ENCODE measurements at places on chromosomes 1 and 21.

DNA sequence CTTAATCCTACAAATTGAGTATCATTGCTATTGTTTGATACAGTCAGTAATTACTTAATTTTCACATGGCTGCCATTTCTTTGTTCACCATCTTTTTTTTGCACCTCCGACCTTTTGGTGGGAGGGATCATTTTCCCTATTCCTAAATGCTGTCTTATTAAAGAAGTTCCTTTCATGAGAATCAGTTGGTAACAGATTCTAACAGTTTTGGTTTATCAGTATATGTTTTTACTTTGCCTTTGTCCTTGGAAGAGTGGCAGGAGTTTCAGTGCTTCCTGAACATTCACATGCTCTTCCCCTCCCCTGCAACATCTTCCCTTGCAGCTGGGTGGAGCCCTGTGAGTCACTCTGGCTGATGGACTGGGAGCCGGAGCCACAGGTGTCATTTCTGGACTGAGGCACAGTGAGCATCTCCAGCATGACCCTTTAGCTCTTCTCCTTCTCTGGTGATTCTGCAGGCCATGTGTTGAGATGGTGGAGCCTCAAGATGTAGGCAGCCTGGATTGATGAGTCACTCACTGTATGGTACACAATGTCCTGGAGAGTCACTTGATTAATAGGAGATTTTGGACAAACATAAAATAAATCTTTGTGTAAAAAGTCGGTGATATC, 217.7 kb downstream of the URB2 start:
- no peak for DNase-seq

DNA sequence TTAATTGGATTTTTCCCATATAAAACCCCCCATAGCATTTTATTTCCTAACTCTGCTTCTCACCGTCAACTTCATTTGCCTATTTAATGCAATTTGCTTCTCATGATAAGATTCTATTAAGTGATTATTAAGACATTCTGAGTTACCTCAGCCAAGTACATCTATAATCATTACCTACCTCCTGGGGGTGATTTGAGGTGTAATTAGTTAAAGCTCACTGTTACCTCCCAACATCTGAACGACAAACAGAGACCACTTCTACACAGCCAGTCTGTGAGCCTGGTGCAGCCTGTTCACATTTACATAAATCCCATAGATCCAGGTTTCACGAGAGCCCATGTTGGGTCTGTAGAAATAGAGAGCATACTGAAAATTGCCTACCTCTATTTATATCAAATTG, 65.7 kb upstream of the SSX2IP start:
- DNase-seq: no peak

- DNase-seq: no peak
Measured at GRCh38 chr1:244730934-244731434, 78.1 kb downstream of the DESI2 start.

DNA sequence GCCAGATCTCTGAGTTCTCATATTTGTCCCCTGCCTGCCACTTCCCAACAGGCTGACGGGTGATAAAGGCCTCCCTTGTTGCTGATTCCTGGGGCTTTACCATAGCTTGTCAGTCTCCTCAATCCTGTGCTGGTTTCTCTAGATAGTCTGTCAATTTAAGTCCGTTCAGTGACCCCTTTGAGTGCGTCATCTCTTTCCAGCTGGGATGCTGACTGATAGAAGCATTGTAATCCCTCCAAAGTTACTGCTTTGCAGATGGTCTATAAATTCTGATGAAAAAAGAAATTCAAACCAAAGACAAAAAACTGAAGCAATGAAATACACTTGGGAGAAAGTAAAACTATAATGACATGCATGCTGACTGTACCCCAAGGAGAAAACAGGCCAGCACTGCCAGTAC, 28.3 kb downstream of the RHOU start:
- DNase-seq: no peak

DNA sequence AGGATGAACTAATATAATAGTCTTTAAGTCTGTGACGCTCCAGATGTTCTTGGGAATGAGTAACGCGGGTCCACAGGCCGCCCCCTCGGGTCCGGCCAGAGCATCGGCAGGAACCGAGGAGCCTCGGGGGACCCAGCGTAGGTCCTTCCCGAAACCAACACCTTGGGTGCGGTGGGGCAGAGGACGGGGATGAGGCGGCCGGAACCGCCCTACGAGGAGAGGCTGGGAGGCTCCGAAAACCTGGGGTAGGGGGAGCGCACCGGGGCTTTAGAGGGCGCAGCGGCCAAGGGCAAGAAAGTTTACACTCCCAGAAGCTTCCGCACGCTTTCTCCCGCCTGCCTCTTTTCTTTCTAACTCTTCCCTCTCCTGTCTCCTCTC, 7.1 kb downstream of the DMRTA2 start:
- no peak for DNase-seq

- no peak for DNase-seq
Measured at GRCh38 chr1:230149751-230150584, 82.9 kb downstream of the GALNT2 start.

GRCh38 chr1:31751822-31752241, 12.3 kb downstream of the ADGRB2 start:
- no peak for DNase-seq

- DNase-seq: no peak
Measured at GRCh38 chr1:5979536-5980313, 12.5 kb downstream of the NPHP4 start.

- no peak for DNase-seq
Measured at GRCh38 chr1:184294101-184294500, 92.7 kb upstream of the C1orf21 start.

DNA sequence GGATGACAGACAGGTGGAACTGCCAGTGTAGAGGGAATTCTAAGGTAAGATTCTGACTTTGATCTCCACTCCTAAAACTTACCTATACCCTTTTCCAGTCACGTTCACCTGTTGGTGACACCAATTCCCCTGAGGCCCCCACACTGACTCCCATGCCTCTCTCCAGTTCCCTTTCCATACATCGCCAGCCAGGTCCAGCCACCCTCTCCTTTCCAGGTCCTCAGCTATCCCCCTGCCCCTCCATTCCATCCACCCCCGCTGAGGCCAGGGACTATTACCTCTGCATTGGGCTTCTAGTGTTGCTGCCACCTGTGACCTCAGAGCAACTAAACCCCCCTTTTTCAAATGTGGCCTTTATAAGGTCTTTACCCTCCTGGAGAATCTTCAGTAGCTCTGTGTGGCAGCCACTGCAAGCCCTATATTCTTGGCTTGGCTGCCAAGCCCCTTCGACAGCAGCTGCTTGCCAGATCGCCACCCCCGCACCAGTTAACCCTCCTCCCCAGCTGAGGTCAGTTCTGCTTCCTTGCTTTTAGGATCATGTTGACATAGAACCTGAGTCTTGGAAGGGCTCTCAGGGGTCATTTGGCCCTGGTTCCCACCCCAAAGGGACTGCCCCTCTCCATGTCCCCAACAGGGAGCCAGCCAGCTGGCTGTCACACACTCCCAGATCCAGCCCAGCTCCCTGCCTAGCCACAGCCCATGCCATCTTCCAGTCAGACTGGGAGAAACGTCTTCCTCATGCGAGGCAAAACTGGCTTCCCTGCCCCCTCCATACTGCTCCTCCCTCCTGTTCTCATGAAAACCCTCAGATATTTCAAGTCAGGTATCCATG, 14.7 kb downstream of the CSF1 start:
- DNase-seq: no peak

GRCh38 chr1:231857609-231858135, 231.1 kb downstream of the DISC1 start:
- DNase-seq: no peak

- DNase-seq: no peak
Measured at GRCh38 chr1:67431869-67432578, 1.8 kb upstream of the SERBP1 start.

DNA sequence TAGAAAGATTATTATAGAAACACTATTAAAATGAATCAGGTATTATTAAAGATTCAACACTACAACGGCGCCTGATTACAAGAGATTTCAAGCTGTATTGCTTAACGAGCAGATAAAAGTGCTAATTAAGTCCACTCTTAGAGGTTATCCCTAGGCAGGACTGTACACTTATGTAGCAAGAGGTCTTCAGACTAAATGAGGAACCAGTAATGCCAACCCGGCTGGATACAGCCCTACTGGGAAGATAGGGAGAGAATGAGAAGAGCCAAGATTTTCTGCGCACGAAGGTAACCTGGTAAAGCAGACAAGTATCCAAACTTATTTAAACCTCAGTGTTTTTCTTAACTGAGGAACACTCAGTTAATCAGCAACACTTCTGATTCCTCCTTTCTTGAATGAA, 115.7 kb upstream of the HIVEP3 start:
- DNase-seq: no peak

DNA sequence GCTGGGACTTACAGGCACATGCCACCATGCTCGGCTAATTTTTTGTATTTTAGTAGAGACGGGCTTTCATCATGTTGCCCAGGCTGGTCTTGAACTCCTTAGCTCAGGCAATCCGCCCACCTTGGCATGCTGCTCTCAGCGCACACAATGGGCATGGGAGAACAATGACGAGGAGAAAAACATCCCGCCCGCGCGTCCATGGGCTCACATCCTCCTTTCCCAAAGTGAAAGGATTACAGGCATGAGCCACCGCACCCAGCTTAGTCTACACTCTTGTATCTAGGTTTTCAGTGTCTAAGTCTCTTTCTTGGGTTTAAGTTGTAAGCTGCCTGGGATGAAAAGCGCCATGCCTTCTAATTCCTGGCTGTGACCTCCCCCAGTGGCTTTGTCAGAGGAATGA, 37.9 kb downstream of the CDK18 start:
- no peak for DNase-seq

- DNase-seq: no peak
Measured at GRCh38 chr1:118949315-118949714, 38.8 kb downstream of the TBX15 start.

GRCh38 chr1:153119491-153119971, 6.2 kb upstream of the SPRR2F start:
- no peak for DNase-seq

Data from stimulated activated CD4-positive, alpha-beta T cell treated with anti-CD3 and anti-CD28 coated beads, Interleukin-4, amount 100 ng/mL, for 24 hours (primary cell).